ENCODE measurements at places on chromosomes 7 and 10.

GRCh38 chr10:72426986-72427385, 72.3 kb upstream of the DNAJB12 start:
- DNase-seq, result no peak

DNA sequence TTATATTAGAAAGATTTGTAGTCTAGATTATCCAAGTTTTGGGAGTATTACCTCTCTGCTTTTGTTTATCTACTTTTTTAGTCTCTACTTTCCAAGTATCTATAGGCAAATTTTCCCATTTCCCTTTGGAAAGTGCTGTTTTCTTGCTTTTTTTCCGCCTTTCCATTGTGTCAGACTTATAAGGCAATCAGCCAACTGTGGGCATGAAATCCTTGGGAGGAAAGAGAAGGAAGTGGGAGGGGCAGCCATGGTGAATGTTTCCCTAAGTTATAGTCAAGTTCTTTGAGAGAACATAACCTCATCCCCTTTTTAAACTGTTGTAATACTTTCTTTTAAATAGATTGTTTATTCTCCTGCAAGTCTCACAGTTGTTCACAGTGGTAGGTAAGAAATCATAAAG, 52.6 kb downstream of the PTEN start:
- DNase-seq, result no peak

DNA sequence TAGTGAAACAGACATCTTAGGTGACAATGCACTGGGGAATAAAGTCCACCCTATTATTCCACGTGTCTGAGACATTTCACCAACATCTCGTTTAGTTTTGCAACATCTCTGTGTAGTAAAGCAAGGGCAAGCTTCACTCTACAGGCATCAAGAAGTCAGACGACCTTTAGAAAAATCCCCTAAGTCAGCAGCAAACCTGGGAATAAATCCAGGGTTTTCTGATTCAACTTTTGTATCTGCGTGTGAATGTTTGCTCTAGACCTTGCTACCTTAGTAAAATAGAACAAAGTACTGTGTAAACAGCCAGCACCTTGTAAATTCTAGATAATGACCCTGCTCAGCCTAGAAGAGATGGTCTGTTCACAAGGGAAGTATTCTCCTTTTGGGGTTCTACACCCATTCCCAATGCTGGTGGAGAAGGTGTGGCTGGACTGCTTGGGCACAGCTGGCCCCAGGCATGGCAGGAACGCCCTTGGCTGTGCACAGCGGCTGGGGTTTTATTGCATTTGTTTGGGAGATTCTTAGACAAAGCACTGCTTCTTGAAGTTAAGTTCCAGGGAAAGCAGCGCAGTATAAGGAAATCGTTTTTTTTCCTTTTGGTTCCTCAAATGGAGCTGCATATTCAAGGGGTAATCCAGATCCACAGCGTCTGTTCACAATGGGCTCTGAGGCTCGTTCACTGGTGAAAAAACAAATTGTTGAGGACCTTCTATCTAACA, 38.3 kb upstream of the GALNTL5 start:
- no peak for DNase-seq

- DNase-seq, result no peak
Measured at GRCh38 chr10:34581801-34582532, 233.1 kb downstream of the PARD3 start.

GRCh38 chr7:143227806-143228205, 6.0 kb downstream of the TAS2R40 start:
- DNase-seq, result no peak

DNA sequence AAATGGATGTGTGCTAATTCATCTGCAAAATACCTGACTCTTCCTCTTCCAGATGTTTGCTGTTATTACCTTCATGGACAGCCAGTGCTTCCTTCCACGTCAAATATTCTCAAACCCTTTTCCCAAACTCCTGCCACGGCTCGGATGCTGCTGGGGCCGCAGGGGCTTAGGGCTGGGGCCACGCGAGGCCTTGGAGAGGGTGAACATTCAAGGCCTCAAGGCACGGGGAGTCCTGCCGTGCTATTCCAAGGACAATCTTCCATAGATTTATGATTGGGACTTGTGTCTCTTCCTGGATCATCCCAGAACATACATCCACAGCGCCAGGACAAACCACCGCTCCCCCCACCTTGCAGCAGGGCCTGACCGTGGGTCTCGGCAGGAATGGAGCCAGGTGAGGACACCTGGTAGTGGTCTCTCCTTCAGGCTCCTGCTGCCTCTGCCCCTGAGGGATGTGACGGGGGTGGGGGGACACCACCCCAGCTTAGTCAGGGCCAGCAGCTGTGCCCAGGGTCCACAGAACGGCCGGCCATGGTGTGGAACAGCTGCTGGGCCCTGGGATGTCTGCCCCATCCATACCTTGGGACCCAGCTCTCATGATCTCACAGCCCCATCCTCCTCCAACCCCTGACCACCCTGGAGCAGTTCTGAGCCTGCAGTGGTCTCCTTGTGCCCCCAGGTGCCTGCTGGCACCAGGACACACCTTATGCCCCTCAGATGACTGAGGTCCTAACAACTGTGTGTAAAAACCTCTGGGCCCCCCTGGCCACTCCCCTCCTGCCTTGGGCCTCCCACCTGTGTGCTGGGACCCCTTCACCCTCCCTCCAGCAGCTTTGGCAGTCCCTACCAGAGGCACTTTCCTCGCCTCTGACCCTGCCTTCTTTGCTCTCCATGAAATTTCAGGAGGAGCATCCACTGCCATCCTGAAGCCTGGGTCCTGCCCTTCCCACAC, 16.7 kb downstream of the VIPR2 start:
- DNase-seq, result peak; percentile 15

DNA sequence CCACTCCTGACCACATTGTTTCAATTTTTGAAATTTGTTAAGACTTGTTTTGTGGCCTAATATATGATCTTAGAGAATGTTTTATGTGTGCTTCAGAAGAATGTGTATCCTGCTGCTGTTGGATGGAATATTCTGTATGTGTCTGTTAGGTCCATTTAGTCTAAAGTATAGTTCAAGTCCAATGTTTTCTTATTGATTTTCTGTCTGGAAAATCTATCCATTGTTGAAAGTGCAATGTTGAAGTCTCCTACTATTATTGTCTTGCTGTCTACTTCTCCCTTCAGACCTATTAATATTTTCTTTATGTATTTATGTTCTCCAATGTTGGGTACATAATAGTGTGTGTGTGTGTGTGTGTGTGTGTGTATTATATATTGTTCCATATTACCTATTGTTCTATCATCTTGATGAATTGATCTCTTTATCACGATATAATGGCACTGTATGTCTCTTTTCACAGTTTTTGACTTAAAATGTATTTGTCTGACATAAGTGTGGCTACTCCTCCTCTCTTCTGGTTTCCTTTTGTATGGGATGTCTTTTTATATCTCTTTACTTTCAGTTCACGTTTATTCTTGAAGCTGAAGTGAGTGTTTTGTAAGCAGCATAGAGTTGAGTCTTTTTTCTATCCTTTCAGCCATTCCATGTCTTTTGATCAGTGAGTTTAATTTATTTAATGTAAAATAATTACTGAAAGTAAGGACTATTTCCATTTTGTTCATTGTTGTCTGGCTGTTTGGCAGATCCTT, 61.3 kb downstream of the AKR1D1 start:
- DNase-seq, result no peak

- no peak for DNase-seq
Measured at GRCh38 chr7:133675510-133676218, 422.8 kb downstream of the EXOC4 start.

DNA sequence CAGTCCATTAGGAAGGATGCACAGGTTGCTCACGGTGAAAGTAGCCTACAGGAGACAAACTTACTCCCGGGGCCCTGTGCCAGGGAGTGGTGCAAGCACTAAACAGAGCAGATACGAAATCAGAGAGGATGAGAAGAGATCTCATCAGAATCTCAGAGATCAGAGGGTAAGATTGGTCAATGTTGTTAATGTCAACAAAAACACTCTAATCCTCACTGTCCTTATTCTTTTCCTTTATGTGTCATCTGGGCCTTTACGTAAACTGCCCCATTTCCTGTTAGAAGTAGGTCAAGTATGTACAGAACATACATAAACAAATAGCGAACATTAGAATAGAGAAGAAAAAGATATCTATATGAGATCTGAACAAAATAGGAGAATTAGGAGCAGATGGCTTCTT, 163.1 kb downstream of the PPP1R17 start:
- DNase-seq, result no peak

- peak; percentile 20 for DNase-seq
Measured at GRCh38 chr7:157551325-157552070, 214.7 kb downstream of the DNAJB6 start.

GRCh38 chr7:47887016-47887640, 61.1 kb downstream of the PKD1L1 start:
- no peak for DNase-seq

- DNase-seq, result peak; percentile 70
Measured at GRCh38 chr10:103911021-103911459, 6.9 kb downstream of the STN1 start.

DNA sequence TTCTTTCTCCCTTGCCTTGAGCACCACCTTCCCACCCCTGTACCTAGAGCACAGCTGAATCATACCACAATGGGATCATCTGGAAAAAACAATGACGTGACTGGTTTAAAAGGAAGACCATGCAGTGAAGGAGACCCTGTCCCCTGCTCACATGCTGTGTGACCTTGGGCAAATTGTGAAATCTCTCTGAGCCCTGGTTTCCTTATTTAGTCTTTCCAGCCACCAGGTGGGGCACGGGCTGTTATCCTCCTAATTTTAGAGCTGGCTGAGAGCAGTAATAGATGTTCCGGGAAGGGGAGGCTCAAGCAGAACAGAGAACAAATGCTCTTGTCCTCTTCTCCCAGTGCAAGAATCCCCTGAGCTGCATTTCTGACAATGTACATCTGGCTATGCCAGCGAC, 198.3 kb downstream of the RPS24 start:
- DNase-seq, result no peak

GRCh38 chr10:70528741-70529362, 50.3 kb downstream of the PALD1 start:
- DNase-seq, result no peak

DNA sequence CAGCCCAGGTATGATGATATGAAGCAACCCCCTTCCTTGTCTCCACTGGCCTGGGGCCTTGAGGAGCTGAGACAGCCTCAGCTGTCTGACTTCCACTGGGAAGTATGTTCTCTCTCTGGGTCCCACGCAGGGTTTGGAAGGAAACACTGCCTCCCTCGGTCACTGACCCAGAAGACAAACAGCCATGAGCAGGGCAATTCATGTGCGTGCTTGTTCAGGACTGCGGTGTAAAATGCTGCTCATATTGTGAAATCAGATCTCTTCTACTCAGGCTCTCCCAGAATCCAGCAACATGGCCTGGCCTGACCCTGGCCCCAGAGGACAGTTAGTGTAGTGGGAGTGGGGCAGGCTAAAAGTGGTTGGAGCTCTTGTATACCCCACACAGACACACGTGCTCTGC, 2.8 kb downstream of the CLCN1 start:
- DNase-seq, result no peak

GRCh38 chr7:159198016-159198724, 53.5 kb upstream of the VIPR2 start:
- no peak for DNase-seq

GRCh38 chr10:30763918-30764317, 134.4 kb upstream of the LYZL2 start:
- DNase-seq, result no peak

DNA sequence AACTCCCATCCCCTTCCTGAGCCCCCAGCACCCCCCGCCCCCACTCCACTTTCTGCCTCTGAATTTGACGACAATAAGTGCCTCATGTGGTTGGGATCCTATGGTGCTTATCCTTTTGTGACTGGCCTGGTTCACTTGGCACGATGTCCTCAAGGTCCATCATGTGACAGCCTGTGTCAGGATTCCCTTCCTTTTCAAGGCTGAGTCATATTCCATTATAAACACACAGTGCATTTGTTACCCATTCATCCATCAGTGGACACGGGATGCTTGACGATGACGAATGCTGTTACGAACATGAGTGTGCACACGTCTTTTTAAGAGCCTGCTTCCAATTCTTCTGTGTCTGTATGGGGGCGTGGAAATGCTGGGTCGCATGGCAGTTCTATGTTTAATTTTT, 26.7 kb downstream of the SHH start:
- no peak for DNase-seq

DNA sequence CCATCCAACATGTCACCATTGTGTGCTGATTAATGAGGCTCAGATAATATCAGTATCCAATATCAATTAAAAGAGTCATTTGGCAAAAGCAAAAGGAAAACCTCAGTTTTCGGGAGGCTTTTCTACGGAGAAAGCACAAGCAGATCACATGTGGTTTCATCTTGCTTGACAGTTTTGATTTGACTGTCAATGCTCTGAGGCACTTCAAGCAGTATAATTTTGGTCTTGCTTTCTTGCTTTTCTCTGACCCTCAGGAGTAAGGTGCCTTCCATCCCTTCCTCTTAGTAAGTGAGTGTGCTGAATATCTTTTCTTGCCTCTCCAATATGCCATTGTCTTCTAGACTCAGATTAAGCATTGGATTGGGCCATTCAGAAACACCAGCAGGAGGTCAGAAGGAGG, 115.5 kb upstream of the CALCR start:
- DNase-seq, result no peak

- peak; percentile 66 for DNase-seq
Measured at GRCh38 chr10:124231168-124232155, 138.1 kb upstream of the CHST15 start.

DNA sequence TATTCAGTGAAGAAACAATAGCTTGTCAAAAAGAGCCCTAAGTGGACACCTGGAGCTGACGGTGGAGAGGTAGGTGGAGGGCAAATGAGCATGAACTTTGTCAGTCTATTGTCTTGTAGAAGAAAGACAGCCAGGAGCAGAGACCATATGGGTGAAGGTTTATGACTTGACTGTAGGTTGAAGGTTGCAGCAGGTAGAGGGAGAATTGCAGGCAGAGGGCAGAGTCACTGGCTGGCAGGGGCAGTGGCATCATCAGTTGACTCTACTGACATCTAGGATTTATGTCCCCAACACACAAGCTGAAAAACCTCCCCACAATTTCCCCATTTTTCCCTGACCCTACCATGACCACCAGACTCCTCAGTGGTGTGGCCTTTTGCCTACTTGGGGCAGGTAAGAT, 243.6 kb upstream of the PRSS58 start:
- no peak for DNase-seq

DNA sequence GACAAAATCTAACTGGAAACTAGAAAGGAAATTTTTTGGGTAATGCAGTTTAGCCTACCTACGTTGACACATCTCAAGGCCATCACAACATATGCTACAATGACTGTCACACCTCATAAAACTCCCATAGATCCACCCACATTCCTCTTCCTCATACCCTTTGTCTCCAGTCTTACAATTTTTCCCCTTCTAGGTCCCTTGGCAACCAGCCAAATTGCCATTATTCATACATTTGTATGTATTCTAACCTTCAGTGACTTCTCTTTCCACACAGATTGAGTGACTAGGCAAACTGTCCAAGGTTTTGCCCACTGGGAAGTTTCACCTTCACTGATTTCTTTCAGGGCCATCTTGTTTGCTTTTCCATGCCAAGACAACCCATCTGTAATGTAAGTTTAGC, 100.5 kb upstream of the TPK1 start:
- no peak for DNase-seq

GRCh38 chr10:29132551-29133111, 156.2 kb upstream of the LYZL1 start:
- DNase-seq, result no peak

Measured in activated naive CD8-positive, alpha-beta T cell treated with anti-CD3 and anti-CD28 coated beads, Interleukin-2, amount 10 ng/mL, durations not matched to agents 7 days and 5 days (primary cell).